HEK293T (cell line): ENCODE measurements at places on chromosomes 1 and 21.

- DNase-seq: no peak
Observed at GRCh38 chr1:88433556-88433955, 250.5 kb upstream of the PKN2 start.

DNA sequence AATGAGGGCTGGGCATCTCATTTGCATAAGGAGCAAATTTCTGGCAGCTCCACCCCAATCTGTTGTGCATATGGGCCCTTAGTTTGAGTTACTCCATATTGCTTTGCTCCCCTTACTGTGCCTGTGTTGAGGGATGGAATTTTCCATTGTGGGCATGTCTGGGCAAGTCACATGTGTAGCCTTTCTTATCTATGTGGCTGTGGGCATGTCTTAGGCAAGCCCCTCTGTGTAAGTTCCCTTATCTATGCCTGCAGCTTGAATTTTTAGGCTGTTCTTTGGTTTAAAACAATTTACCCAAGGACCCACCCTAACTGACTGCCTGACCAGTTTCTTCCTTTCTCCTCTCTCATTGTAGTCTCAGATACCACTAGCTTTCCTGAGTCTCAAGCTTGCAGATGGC is 405.7 kb upstream of the NCAM2 start:
- no peak for DNase-seq

GRCh38 chr1:8083739-8084484 is 57.8 kb upstream of the ERRFI1 start:
- DNase-seq: no peak

DNA sequence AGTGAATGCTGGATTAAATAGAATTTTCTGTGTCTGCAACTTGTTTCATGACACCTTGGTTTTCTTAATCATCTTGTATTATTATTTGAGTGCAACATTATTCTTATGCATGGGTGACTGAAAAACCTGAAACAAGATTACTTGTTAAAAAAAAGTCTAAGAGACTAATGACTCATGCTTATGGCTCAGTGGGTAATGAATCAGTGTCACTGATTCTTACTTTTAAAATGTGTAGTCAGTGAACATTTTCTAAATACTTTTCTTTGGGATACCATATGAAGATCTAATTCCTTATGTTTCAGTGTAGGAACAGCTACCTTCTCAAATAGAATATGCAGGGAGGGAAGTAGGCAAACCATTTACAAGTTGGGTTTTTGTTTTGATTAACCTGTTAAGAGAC is 65.5 kb downstream of the PRKAA2 start:
- no peak for DNase-seq

DNA sequence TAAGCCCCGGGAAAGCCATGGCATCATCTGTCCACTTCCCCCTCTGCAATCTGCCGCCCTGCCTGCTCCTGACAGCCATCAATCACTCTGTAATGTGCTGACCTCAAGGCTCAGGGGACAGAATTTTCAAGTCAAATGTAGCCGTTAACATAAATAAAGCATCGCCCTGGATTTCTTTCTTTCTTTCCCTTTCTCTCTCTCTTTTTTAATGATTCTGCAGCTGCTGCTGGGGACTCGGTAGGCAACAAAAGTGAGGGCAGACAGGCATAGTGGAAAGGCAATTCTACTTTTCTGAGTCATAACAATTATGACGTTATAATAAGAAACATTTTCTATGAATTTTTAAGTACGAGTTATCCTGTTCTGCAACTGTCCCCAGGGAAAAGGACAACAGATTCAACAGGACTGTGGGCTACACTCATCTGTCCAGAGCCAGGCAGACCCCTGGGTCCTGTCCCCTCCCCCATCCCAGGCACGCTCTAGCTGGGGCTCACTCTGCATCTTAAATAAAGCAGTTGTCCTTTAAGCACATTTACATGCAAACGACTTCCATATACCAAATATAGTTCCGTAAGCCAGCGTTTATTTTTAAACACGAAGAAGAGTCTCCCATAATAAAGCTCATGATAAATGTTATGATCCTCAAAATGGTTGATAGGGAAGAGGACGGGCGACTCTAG is 78.7 kb downstream of the SSBP3 start:
- DNase-seq: peak; percentile 67

GRCh38 chr1:214192825-214193643 is 87.9 kb upstream of the SMYD2 start:
- no peak for DNase-seq

DNA sequence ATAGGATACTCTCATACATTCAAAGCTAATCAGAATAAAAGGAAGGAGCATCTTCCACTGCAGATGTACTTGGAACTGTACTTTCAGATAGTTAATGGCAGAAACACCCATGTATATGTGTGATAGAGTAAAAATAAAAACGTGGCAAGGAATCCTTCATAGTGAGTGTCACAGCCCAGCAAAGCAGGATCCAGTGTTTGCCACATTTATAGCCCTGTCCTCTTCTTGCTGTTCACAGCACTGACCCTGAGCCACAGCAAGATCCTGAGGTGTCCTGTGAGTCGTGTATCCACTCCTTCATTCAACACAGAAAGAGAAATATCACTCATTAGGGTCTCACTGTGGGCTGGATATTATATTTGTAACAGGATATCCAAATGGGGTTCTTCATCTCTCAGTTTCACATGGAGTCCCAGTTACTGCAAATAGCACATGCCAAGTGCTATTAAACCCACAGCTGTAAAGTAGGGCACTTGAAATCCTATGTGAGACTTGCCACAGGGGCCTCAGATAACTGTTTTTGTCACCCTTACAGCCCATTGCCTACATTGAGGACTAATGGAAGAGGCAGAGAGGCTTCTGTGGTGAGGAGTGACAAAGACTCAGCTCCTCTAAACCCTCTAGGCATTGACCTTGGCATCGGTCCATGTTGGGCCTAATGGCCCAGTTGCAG is 41.3 kb downstream of the CYP2J2 start:
- no peak for DNase-seq

GRCh38 chr1:25993197-25993951 is 4.5 kb downstream of the PAFAH2 start:
- DNase-seq: no peak

DNA sequence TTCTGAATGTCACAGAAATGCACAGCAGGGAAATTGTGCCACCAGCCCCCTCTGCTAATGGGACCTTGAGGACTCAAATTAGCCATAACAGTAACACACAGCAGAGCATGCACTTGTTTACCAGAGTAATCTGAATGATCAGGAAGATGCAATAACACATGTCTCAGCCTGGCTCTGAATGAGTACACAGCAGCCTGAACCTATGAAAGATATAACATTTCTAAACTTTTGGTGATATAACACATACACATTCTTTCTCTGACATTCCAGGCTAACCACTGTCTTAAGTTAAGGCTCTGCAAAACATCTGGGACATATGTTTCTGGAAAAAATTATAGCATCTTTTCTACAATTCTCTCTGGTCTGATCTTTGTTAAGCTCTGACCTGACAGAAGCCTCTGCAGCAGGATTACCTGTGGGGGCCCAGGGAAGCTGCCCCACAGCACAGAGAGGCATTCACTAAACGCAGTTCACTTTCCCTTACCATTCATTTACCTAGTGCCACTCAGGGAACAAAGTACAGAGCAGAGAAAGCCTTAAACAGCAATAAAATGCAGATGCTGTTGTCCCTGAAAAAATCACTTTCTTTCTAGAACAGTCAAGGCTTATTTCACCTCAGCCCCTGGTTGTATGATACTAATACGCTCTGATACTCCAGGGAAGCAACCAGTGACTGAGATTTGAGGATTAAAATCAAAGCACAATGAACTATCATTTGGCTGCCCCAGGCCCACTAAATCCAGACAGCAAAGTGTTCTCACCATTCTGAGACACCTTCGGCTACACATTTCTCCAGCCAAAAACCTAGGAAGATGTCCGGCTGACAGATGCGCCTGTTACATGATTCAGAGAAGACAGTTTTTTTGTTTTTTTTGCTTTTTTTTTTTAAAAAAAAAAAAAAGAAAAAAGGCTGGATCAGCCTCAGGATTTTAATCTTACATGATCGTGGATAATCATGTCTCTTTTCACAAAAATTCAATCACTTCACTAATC is 54.0 kb upstream of the CNN3 start:
- no peak for DNase-seq

DNA sequence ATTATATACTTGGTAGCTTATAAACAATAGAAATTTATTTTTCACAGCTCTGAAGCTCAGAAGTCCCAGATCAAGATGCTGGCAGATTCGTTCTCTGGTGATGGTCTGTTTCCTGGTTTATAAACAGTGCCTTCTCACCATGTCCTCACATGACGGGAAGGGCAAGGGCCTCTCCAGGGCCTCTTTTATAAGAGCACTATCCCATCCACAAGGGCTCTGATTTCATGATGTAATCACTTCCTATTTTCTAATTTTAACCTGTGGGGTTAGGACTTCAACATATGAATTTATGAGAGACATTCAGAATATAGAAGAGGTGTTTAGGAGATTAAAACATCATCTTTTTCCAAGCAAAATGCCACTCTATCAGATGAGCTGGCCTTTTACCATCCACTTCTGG is 32.1 kb upstream of the PLPPR4 start:
- DNase-seq: no peak

GRCh38 chr1:1371746-1372711 is 3.0 kb downstream of the AURKAIP1 start:
- peak; percentile 78 for DNase-seq

DNA sequence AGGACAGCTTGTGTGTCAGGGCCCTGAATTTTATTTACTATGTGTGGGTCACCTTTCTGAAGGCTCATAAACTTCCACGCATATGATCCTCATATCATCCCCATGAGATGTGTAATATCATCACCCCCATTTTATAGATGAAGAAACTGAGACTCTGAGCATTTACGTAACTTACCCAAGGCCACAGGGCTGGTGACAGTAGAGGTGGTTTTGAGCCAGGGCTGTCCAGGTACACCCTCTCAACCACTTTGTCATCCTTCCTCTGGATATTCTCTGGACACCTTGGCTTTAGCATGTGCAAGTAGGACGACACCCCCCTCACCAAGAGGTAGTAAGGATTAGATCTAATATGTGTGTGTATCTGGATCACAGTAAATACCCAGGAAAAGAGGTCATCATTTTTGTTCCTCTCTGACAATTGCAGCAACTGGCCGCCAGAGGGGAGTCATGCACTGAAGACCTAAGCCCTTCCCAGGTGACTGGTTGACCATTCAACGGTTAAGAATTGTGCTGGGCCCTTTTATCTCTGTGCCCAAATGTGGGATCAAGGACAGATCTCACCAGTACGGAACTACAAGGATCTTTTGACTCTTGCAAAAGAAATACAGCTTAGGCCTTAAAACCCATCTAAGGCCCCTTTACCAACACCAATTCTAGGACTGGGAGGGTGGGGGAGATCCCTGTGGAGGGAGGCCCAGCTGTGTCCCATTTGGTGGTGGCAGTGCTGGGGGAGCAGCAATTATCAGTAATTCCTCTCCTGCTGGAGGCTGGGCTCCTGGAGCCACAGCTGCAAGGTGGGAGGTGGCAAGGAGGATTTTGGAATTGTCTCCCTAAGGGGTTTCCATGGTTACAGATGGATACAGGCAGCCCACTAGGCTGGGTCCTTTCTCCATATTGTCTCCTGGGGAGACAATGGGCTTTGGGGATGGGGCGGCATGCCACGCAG is 13.7 kb upstream of the E2F2 start:
- peak; percentile 74 for DNase-seq

DNA sequence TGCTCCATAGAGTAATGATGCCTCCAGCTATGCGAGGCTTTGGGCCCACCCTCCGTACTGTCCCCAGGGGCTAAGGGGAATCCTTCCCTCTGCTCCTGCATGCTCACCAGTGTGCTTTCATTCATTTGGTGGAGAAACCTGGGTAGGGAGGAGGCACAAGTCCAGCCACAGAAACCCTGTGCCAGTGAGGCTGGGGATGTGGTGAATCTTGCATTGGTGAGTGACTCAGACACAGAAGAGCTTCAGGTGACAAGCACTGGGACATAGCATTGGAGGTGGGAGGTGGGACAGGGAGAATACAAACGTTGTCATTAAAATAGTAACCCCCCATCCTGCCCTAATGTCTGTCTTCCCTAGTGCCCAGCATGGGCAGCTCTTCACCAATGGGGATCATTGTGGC is 5.2 kb downstream of the FCGR2A start:
- DNase-seq: no peak

- DNase-seq: no peak
Observed at GRCh38 chr1:112006416-112007025, 17.1 kb upstream of the KCND3 start.

- no peak for DNase-seq
Observed at GRCh38 chr1:12416744-12417143, 186.9 kb downstream of the VPS13D start.

- DNase-seq: no peak
Observed at GRCh38 chr21:45579383-45580180, 37.3 kb upstream of the SLC19A1 start.

DNA sequence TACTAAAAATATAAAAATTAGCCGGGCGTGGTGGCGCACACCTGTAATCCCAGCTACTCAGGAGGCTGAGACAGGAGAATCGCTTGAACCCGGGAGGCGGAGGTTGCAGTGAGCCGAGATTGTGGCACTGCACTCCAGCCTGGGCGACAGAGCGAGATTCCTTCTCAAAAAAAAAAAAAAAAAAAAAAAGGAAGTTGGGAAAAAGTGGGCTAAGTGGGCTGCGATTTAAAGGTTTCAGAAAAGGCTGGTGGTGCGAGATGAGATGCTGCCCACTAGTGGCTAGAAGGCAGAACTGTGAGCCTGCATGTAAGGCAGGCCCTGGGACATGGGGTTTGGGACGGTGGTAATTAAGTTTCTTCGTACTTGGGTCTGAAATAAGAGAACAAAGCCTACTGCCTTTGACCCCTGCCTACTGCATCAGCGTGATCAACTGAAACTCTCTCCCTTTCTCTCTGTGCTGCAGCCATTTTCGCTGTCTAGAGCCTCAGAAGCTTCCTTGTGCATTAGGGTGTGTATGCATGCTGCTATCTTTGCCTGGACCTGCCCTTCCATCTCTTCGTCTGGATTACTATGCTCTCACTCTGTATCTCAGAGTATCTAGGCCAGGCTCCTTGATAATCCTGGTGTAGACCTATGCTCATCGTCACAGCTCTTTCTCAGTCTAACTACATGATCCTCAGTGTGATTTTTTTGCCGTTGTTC is 12.4 kb downstream of the FMOD start:
- DNase-seq: peak; percentile 84

GRCh38 chr1:29450591-29450990 is 214.3 kb downstream of the PTPRU start:
- DNase-seq: no peak

DNA sequence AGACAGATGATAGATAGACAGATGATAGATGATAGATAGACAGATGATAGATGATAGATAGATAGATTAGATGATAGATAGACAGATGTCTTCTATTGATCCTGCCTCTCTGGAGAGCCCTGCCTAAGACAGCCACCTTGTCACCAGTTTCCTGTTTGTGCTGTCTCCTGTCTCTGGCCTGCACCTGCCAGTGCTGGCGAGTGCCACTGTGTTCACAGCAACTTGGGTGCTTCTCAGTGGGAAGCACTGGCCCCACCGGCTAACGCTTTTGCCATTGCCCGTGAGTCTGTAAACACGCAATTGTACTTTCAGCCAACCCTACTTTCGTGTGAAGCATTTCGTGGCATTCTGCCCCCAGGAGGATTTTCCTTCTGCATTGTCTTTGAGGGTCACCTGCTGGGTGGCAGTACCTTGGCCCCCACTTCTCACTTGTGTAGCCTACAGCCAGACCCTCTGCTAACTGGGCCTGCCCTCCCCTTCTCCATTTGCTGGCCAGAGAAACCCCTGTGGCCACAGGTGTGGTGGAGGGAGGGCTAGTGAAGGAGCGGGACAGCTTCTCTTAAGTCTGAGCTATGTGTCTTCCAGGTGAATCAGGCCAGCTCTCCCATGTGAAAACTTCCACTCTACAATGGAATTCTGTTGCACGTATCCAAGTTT is 23.4 kb upstream of the PDE9A start:
- no peak for DNase-seq

GRCh38 chr21:35072960-35073359 is 23.9 kb upstream of the RUNX1 start:
- no peak for DNase-seq
